SHP77 (cell line): ENCODE measurements at places on chromosomes 1 and 21.

DNA sequence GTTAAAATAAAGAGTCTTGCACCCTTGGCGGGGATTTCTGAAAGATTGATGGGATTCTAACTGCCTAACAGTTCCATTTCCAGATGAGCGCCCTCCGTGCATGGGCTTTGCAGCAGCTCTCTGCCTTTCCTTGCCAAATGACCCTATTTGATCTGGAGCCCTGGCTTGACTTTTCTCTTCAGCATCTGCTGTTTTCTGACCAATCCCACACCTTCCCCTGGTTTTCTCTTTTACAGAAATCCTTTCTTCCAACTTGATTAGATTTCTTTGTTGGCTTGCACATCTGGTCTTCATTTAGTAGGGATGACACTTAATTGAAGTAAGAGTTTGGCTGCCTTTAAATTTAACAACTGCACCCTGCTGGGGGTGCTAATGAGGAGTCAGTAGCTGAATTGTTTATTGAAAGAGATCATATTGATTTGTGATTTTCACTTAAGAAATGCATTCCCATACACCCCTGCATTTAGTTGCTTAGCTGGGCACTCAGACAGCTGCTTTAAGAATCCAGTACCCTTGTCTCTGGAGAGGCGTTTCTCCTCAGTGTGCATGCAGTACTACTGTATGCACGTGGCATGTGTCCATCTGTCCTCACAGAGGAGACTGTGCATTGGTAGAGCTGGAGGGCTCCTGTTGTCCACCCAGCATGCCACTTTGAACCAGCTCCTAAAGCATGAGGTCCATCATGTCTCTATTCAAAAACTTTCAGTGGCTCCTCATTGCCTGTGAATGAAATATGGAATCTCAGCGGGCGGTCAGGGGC lies 99.7 kb downstream of the NOS1AP start:
- no peak for DNase-seq

DNA sequence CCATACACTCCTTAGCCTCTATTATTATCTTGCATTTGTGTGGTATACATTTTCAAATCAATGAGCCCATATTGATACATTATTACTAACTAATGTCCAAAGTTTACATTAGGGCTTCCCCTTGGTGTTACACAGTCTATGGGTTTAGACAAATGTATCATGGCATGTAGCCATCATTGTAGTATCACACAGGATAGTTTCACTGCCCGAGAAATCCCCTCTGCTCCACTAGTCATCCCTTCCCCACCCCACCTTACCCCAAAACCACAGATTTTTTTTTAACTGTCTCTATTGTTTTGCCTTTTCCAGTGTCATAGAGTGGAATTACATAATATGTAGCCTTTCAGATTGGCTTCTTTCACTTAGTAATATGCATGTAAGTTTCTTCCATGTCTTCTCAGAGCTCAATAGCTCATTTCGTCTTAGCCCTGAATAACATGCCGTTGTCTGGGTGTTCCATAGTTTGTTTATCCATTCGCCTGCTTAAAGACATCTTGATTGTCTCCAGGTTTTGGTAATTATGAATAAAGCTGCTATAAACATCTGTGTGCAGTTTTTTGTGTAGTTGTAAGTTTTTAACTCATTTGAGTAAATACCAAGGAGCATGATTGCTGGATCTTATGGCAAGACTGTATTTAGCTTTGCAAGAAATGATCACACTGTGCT lies 86.4 kb upstream of the LYST start:
- DNase-seq, result no peak

DNA sequence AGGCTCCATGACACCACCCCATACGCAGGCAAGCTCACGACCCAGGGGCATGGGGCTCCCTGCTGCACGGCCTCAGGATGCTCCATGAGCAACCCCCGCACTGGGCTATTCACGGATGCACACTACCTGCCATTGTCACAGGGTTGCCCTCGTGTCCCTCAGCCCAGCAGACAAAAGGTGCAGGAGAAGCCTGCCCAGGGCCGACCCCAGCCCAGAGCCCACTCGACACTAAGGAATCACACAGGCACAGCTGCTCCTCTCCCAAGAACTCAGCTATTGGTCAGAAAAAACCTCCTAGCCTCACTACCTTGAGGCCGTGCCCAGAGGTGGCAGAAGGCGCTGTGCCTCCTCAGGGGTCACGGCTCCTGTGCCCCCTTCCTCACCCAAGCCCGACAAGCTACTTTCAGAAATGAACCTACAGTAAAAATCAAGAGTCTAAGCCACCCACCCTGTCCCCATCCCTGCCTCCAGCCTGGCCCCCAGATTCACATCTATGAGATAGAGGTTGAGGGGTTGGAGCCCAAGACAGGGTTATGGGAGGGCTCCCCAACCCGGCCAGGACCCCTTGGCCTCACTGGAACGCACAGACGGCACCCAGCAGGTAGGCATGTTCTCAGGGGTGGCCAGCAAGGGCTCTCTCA lies 6.4 kb upstream of the SPATC1L start:
- DNase-seq, result no peak

DNA sequence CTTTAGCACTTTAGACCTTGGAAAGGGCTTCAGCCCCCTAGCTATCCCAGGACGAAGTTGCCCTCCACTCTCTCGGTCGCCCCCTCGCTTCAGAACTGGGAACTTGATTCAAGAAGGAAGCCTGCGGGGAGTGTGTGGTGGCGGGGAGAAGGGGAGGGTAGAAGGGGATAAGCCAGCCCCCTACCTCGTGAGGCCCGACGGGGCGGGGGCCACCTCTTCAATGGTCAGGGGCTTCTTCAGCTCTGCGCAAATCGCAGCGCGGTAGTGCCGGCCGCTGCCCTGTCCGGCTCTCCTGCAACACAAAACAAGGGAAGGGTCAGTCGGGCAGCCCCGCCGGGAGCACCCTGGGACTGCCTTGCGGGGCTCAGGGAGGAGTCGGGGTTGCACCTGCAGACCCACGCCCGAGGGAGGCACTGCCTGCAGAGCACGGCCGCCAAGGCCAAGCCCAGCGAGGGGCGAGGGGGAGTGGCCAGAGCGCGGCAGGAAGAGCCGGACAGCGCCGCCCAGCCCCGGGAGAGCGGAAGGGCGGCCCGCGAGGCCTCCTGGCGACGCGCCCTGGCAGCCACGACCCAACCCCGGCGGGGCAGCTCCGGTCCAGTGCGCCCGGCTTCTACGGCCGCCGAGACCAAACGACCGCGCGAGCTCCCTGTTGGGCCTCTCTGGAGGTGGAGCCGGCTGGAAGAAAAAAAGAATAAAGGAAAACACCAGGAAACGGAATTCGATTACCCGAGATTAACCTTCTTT lies 56.2 kb upstream of the RASAL2 start:
- DNase-seq, result no peak

GRCh38 chr1:186662752-186663151 lies 17.5 kb downstream of the PTGS2 start:
- no peak for DNase-seq

DNA sequence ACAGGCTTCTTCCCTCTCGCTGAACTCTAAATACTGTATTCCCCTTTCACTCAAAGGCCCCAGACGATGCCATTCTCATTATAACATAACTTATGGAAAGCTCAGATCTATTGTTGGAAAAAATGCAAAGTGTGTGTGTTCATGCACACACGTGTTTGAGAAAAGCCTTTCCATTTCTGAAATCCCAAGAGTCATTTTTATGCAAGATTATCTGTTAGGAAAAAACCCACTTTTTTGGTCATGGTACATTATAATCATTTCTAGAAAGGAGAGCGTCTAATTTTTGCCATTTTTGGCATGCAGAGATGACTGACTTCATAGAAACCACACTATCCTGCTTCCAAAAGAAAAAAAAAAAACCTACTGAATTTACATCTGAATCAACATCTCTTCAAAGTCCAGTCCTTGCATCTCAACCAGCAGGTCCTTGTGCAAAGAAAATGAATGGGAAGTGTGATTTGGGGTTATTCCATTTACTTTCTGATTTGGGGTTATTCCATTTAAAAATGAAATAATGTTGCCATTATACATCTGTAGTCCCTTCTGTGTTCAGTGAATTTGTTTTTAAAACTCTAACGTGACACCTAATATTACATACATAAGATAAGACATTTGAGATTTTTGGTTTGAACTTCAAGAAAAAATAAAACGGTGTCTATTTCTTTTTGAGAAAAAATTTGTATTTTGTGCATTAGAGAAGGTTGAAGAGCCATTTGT lies 150.3 kb downstream of the DHRS3 start:
- no peak for DNase-seq

DNA sequence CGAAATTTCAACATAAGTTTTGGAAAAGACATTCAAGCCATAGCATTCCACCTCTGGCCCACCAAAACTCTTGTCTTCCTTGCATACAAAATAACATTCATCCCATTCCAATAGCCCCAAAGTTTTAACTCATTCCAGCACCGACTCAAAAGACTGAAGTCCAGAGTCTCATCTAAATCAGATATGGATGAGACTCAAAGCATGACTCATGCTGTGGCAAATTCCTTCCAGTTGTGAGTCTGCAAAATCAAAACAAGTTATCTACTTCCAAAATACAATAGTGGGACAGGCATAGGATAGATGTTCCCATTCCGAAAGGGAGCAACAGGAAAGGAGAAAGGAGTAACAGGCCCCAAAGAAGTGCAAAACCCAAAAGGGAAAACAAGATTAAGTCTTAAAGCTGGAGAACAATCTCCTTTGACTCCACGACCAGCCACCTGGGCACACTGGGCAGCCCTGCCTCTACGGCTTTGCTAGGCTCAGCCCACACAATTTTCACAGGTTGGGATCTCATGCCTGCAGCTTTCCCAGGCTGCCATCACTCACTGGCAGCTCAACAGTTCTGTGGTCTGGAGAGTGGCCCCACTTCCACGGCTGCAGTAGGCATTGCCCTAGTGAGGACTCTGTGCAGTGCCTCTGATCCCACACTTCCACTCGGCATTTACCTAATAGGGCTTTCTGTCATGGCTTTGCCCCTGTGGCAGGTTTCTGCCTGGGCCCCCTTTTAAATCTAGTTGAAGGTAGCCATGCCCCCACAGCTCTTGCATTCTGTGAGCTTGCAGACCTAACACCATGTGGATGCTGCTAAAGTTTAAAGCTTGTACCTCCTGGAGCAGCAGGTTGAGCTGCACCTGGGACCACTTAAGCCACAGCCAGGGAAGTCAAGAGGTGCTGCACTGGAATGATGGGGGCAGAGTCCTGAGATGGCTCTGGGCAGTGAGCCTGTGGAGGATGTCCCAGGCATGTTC lies 51.0 kb downstream of the RUNX3 start:
- DNase-seq, result no peak
